ENCODE measurements at places on chromosomes 7 and 10. TPM values are rescaled to one million over a fixed set of nuclear protein-coding genes. Genes with fewer than 3 reads are reported as not detected.

LRRN3 gene
- total RNA-seq, result 0.35 TPM

OR2A7 gene
- total RNA-seq, result not detected

SORBS1 gene
- total RNA-seq, result 6.2 TPM

EPDR1 gene
- total RNA-seq, result 0.11 TPM

CALCR gene
- total RNA-seq, result 0.16 TPM

- no peak for DNase-seq
- H3K27ac ChIP-seq, result no peak overlapping the region
Observed at GRCh38 chr7:37663693-37664092, 19.9 kb upstream of the GPR141 start.

DNA sequence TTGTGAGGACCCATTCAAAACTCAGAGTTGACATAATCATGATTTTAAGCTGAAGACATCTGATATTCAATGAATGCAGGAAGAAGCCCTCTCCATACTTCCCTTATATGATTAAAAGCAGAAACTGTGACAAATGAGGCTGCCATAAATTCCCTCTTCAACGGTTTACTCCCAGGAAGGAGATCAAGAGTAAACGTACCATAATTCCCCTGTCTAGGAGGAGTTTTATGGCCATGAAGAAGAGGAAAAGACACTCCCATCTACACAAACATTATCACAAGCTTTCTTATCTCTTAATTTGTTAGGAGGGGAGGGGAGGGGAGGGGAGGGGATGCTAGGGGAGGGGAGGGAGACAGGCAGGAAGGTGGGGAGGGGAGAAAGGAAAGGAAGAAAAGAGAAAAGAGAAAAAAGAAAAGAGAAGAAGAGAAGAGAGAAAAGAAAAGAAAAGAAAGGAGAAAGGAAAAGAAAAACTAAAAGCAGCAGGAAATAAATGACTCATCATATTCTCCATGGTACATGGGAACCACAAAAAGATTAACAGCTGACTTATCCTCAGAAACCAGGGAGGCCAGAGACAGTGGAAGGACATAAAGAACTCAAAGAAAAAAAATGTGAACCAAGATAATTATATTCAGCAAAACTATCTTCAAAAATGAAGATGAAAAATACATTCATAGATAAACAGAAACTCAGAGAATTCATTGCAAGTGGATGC, 121.6 kb downstream of the ALOX5 start:
- H3K4me3 ChIP-seq, result no peak overlapping the region
- peak; percentile 55 for DNase-seq
- H3K27ac ChIP-seq, result peak overlapping the region; percentile 16
- H3K36me3 ChIP-seq, result no peaks in the 10 kb centered on the region

DNA sequence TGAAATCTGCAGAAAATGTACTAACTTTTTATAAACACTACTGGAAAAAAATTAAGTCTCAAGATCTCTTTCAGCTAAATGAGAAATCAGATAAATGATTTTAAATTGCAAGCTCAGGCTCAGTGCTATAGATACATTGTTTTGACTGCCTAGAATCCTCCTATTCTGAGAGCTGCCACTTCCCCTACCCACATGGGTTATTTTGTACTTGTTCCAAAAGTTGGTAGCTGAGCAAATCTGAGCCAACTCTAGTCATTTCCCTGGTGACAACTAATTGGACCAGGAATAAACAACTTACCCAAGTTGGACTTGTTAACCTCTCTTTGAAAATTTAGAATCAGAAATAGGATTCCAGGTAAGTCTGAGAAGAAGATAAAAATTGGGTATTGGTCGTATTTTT, 202.1 kb downstream of the MBL2 start:
- H3K4me1 ChIP-seq, result no peaks in the 10 kb centered on the region
- H3K27ac ChIP-seq, result no peak overlapping the region
- no peaks in the 10 kb centered on the region for H3K36me3 ChIP-seq
- H3K27me3 ChIP-seq, result no peaks in the 10 kb centered on the region

- H3K27ac ChIP-seq, result no peak overlapping the region
- H3K27me3 ChIP-seq, result 0 out of 3 replicates have a peak, but pooled peaks cover 2% of the 10 kb centered on the region
- no peak for DNase-seq
- no peak overlapping the region for H3K4me3 ChIP-seq
Observed at GRCh38 chr7:70512761-70513160, 619.2 kb upstream of the GALNT17 start.

GRCh38 chr7:36787933-36788378, 63.7 kb upstream of the AOAH start:
- H3K27me3 ChIP-seq, result peaks cover 13% of the 10 kb centered on the region
- H3K27ac ChIP-seq, result no peak overlapping the region
- no peak overlapping the region for H3K4me3 ChIP-seq
- H3K4me1 ChIP-seq, result no peaks in the 10 kb centered on the region
- no peaks in the 10 kb centered on the region for H3K36me3 ChIP-seq
- DNase-seq, result no peak

DNA sequence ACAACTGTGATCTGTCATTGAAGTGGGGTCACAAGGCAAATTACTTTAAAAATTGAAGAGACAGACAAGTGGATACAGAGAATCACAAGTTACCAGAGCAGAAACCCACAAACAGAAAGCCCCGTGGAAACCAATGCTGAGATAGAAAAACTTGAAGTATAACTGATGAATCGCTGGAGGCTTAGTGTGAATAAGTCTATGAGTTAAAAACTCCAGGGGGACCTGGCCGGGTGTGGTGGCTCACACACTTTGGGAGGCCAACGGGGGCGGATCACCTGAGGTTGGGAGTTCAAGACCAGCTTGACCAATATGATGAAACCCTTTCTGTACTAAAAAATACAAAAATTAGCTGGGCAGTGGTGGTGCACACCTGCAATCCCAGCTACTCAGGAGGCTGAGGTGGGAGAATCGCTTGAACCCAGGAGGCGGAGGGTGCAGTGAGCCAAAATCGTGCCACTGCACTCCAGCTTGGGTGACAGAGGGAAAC, 69.7 kb upstream of the ZNRF2 start:
- H3K27me3 ChIP-seq, result peaks cover 16% of the 10 kb centered on the region
- H3K27ac ChIP-seq, result no peak overlapping the region
- H3K4me3 ChIP-seq, result no peak overlapping the region
- no peaks in the 10 kb centered on the region for H3K36me3 ChIP-seq

DNA sequence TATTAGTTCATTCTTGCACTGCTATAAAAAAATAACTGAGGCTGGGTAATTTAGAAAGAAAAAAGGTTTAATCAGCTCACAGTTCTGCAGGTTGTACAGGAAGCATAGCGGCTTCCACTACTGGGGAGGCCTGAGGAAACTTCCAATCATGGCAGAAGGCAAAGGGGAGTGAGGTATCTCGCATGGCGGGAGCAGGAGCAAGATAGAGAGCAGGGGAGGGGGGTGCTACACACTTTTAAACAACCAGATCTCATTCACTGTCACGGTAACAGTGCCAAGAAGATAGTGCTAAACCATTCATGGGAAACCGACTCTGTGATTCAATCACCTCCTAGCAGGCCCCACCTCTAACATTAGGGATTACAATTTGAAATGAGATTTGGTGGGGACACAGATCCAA, 11.6 kb downstream of the ADAMTS14 start:
- no peaks in the 10 kb centered on the region for H3K27me3 ChIP-seq
- DNase-seq, result no peak
- H3K27ac ChIP-seq, result peak overlapping the region; percentile 53
- H3K4me3 ChIP-seq, result no peak overlapping the region

GRCh38 chr10:106515206-106515790, 649.2 kb downstream of the SORCS1 start:
- no peaks in the 10 kb centered on the region for H3K4me1 ChIP-seq
- H3K4me3 ChIP-seq, result no peak overlapping the region
- no peaks in the 10 kb centered on the region for H3K36me3 ChIP-seq
- H3K27ac ChIP-seq, result no peak overlapping the region

DNA sequence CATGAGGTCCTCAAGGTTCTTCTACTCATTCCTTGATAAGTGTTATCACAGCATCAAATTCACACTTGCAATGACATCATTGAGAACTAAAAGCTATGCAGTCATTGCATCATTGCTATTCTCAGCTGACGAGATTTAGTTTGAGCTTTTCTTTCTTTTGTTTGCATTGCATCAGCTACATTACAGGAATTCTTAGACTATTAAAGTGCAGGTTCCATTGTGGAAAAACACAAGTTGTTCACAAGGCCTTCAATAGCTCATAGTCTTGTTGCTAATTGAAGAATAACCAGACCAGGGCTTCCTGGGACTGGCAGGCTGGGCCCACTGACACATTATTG, 139.3 kb downstream of the CXCL12 start:
- DNase-seq, result no peak

DNA sequence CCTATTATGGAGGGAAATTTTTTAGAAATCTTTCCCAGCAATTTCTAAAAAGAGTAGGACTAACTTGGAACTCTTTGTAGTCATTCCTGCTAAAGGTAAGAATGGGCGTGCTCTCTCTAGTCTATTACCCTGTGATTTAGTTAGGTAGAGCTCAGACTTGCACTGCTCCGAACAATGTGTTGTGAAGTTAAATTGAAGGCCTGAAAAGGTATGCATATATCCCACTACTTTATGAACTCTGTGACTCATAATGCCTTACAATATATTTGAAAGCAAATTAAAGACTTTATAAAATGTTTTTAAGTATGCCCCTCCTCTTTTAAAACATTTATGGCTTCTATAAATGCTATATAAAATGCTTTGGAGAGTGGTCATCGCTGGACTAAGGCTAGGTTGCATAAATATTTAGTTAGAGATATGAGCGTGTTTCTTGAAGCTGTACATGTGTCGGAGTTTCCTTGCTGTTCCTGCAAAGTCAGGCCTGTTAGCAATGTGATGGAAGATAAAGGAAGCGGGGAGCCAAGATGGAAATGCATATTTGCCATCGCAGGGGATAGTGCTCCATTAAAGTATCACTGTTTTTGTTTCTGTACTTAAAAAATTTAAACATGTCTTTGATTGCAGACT, 761.4 kb downstream of the LRMDA start:
- no peaks in the 10 kb centered on the region for H3K4me1 ChIP-seq
- no peaks in the 10 kb centered on the region for H3K36me3 ChIP-seq
- DNase-seq, result no peak
- no peaks in the 10 kb centered on the region for H3K27me3 ChIP-seq
- H3K4me3 ChIP-seq, result no peak overlapping the region

DNA sequence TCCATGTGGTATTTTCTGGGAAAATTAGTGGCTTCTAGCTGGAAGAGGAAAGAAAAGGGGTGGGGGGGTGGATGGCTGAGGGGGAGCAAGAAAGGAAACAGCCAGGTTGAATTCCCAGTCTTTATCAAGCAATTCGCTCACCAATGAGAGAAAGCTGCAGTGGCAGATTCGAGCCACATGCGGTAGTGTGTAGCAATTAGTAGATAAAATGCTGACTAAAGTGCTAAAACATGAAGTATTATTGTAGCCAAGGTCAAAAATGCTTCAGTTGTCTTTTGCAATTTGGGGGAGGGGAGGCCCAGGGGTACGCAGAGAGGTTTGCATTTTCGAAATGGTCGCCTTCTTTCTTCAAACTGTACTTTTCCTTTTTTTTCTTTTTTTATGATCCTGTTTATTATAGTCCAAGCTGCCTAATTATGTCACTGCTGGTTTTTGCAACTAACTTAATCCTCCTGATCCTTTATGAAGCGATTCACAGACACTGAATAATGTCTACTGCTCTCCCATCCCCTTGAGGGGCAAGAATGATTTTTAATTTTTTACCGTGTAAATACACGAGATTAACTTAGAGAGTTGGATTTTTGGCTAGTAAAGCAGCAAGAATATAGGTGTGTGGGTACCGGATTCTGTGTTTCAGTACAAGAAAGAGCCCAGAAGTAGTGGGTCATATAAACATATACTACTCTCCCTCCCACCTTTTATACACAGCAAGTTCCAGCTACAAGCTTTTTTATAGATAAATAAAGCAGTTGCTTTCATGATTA, 3.6 kb upstream of the ARID5B start:
- H3K4me3 ChIP-seq, result no peak overlapping the region
- H3K36me3 ChIP-seq, result no peaks in the 10 kb centered on the region
- peaks cover 6% of the 10 kb centered on the region for H3K4me1 ChIP-seq
- no peaks in the 10 kb centered on the region for H3K27me3 ChIP-seq
- DNase-seq, result peak; percentile 67

DNA sequence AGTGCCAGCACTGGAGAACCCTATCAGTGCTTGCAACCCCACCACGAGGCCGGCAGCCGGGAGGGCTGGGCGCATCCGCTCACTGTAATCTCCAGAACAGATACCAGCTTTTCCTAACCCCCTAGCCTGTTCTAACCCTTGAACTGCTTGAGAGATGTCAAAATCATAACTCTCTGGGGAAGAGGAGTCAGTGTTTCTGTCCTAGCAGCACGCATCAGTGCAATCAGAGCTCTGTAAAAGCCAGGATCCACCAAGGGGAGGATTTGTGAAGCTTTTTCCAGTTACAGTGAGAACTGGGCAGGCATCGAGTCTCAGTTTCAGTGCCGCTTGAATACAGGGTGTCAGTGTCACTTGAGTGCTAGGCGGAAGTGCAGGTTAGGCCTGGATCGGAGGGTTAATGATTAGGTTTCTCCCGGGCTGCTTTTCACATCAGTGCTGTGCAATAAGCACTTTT, 104.5 kb upstream of the INSYN2A start:
- H3K27ac ChIP-seq, result no peak overlapping the region
- no peaks in the 10 kb centered on the region for H3K4me1 ChIP-seq
- no peaks in the 10 kb centered on the region for H3K27me3 ChIP-seq
- H3K36me3 ChIP-seq, result no peaks in the 10 kb centered on the region
- no peak overlapping the region for H3K4me3 ChIP-seq

DNA sequence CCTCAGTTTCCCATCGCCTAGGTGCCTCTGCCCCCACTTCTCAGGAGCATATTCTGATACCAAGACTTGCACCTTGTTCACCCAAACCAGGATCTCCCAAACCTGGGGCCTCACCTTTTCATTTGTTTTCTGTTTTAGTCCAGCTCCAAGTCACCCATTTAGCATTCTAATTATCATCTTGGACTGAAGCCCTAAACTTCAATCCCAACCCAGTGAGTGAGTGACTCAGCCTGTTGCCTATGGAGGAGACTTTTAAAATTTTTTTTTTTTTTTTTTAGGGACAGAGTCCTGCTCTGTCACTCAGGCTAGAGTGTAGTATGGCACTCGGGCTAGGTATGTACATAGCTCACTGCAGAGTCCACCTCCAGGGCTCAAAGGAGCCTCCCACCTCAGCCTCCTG, 378.9 kb upstream of the AUTS2 start:
- H3K27ac ChIP-seq, result no peak overlapping the region
- no peaks in the 10 kb centered on the region for H3K27me3 ChIP-seq
- no peak for DNase-seq
- no peaks in the 10 kb centered on the region for H3K36me3 ChIP-seq
- no peak overlapping the region for H3K4me3 ChIP-seq

DNA sequence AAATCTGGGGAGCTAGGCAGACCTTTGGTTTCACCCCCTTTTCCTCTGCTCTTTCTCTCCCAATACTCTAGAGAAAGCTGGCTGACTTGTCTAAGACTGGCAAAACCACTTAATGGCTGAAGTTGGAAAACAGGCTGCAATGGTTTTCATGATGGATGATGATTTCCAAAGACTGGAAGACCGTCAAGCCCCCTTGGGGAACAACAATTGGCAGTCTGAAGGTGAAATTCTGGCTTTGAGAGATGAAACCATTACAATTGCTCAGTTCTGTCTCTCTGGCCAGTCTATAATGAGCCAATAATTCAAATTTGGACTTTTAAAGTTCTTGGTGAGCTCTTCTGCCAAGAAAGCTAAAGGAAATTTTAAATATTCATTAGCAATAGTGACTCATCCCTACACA, 680.5 kb downstream of the PARD3 start:
- H3K27ac ChIP-seq, result no peak overlapping the region
- H3K27me3 ChIP-seq, result peaks cover 4% of the 10 kb centered on the region
- no peaks in the 10 kb centered on the region for H3K36me3 ChIP-seq
- no peak overlapping the region for H3K4me3 ChIP-seq

- no peaks in the 10 kb centered on the region for H3K4me1 ChIP-seq
- H3K27ac ChIP-seq, result no peak within 1 kb of the TSS
- DNase-seq, result no peak
- H3K36me3 ChIP-seq, result no peaks in the 10 kb centered on the region
- peaks cover 53% of the 10 kb centered on the region for H3K27me3 ChIP-seq
- no peak within 1 kb of the TSS for H3K4me3 ChIP-seq
Observed at GRCh38 chr10:124092860-124093773, at the start of gene CHST15. CHST15 (minus strand) TSS chr10:124093598; CDS start chr10:124046212, 47,386 bp downstream.
